8988T (cell line): ENCODE measurements at places on chromosomes 2 and 18.

DNA sequence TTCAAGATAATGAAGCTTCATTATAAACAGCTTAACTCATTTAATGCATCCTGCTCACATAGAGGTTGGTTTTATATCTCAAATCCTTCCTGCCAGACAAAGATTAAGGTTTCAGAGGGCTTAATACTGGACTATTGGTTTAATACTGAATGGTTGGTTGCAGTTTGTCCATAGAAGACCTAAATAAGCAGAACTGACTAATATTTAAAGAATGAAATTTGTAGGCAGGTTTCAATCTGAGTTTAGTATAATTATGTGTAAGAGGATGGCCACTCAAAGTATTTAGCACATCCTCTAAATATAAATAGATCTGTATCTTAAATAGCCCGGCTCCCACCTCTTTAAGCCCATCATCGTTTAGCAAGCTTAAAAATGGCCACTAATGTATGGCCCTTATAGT is 92.5 kb downstream of the EPB41L5 start:
- no peak for DNase-seq

- no peak for DNase-seq
Measured at GRCh38 chr2:20419007-20419576, 27.8 kb upstream of the RHOB start.

DNA sequence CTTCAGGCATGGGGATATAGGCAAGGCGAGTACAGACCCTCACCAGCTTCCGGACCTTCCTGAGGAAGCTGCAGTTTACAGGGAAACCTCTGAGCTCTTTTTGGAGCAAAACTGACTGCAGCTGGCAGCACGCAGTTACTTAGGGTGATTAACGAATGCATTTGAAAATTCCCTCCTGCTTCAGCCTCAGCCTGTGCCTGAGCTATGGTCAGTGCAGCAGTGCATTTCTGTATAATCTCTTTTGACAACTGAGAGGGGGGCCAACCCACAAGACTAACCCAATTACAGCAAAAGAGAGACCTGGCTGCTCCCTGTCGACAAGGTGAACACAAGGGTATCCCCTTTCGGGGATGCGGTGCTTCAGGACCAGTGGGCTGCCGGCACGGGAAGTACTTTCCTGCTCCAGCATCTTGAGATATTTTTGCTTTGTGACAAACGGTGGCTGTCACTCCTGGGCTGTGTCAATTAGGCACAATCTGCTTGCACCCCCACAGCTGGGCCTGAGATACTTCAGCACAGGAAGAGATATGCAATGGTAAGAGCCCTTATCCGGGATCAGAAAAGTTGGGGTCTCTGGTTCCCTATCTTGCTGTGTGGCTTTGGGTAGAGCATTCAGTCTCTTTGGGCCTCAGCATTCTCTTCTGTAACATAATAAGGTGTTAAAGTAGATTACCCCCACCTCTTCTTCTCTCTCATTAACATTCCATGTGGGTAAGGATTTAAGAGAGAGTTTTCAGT is 141.0 kb downstream of the TMEM17 start:
- no peak for DNase-seq

- no peak for DNase-seq
Measured at GRCh38 chr2:175872721-175873120, 129.3 kb downstream of the LNPK start.

GRCh38 chr2:108363908-108364225 is 13.9 kb upstream of the SULT1C4 start:
- DNase-seq = no peak

DNA sequence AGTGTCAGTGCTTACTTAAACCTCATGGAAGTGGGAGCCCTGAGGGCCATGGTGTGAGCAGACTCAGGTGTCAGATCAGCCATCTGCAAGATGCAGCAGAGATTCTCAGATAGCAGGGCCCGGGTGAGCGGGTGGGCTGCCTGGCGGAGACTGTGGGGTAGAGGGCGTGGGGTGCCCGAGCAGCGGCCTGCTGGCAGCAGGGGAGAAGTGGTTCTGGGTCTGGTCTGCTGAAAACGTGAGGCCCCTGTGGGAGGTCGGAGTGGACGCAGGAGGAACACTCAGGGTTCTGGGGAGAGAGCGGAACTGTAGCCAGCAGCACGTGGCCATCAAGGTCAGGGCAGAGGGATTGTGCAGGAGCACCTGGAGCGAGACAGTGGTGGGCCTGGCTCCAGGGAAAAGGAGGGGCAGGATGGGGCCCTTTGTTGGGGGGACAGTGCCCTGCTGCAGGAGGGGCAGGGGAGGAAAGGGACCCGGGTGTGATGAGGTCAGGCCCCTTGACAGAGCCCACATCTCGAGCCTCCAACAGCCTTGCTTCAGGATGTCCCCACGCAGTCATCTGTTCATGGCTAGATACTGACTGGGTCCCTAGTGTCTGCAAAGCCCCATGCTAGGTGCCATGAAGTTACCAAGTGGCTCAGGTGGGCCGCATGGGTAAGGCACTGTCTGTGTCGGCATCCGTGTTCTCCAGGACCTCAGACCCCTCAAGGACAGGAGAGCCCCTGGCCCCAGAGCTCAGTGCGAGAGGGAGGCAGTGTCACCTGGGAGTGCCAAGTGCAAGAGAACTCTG is 2.7 kb upstream of the ESPNL start:
- peak; percentile 24 for DNase-seq

- no peak for DNase-seq
Measured at GRCh38 chr2:177740700-177741099, 331.9 kb downstream of the PDE11A start.

- no peak for DNase-seq
Measured at GRCh38 chr2:46886268-46887027, 29.2 kb downstream of the MCFD2 start.

DNA sequence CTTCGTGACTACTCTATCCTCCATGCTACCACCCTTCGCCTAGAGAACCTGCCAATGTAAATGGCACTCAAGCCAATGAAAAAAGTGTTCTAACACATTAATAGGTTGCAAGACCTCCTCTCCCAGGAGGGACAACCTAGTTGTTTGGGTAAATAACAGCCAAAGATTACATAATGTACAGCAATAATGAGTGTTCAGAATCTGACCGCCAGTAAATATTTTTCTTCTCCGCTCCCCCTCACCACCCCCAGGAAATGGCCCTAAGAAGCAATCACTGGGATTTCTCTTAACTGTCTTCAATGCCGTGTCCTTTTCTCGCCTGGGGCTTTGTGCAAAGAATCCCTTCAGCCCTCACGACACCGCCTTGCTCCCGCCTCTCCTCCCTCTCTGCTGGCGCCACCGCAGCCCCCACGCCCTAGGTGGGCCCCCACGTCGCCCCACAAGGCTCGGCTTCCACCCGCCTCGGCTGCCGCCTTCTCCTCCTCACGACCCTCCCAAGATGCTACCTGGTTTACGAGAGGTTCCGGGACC is 458 bp downstream of the HYCC2 start:
- DNase-seq = no peak

DNA sequence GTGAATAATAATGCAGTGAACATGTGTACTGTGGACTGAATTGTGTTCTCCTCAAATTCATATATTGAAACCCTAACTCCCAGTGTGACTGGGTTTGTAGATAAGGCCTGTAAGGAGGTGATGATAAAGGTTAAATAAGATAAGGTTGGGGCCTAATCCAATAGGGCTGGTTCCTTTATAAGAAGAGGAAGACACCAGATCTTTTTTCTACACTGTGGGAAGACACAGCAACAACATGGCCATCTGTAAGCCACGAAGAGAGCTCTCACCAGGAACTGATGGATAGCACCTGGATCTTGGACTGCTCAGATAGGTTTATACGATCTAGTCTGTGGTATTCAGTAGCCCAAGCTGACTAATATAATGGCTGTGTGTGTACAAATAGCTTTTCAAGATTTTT is 66.8 kb downstream of the BMPR2 start:
- no peak for DNase-seq

- no peak for DNase-seq
Measured at GRCh38 chr2:171554991-171555615, 32.8 kb downstream of the CYBRD1 start.

GRCh38 chr2:102367331-102367971 is 11.9 kb downstream of the IL18R1 start:
- DNase-seq = no peak

- no peak for DNase-seq
Measured at GRCh38 chr18:5538544-5538943, 5.3 kb downstream of the EPB41L3 start.

- DNase-seq = no peak
Measured at GRCh38 chr2:8590938-8591337, 90.9 kb upstream of the ID2 start.

DNA sequence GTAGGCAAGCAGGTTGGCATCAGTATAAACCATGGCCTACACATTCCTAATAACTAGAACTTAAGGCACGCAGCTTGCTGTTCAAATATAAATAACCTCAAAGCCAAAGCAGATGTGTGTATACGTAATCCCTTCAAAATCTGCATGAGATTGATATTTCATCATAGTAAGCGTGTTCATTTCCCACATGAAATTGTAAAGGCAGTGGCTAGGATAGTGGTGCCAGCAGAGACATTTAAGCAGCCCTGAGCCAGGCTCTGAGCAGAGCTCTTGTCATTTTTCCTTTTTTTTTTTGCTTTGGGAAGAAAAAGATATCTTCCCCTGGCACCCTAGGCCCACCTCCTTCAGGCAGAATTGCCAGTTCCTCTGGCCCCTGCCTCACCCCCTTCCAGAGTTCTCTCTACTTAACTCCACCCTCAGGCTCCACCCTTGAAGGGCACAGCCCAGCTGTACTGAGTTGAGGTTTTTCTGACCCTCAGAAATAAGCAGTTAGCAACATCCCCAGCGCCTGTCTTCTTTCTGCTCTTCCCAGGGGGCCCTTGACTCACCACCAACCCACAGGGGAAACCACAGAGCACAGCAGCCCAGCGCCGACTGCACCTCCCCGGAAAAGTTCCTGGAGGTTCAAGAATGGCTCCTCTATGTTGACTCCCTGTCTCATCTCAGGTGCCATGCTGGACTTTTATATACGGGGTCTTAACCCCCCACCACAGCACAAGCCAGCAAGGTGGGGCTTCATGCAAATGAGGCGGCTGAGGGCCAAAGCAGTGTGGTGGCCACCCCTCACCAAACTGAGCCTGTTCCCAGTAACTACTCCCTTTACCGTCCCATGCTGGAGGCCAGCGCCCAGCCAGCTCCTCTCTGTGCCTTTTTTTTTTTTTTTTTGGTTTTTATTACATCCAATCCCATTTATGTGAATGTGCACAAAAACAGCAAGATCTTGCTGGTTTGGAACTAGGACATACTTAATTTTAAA is 84.7 kb downstream of the EHD3 start:
- DNase-seq = no peak

DNA sequence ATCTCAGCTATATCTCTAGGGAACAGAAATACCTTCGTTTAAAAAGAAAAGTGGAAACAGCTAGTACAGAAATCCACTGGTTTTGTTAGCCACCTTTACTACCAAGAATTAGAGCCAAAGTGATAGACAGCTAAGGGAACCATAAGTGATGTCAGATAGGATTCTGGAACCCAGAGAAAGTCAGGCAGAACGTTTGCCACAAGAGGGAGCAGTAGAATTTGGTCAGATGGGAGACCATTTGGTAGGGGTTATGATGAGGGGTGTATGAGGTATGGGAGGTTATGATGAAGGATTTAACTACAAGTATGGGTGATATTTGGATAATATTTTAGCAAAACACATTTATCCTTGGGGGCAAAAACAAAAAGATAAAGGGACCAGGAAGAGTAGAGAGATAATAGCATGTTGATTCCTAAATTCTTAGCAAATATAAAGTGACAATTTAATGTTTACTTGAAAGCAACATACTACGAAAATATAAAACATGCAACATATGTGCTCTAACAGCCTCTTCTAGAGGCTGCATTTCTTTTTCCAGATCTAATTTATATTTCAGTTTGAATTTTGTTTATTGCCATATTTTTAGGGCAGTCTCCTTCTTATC is 3.3 kb downstream of the SLC8A1 start:
- DNase-seq = no peak

GRCh38 chr2:105431367-105432043 is 32.7 kb upstream of the FHL2 start:
- DNase-seq = no peak

GRCh38 chr2:241111440-241111805 is 9.3 kb upstream of the MTERF4 start:
- no peak for DNase-seq

DNA sequence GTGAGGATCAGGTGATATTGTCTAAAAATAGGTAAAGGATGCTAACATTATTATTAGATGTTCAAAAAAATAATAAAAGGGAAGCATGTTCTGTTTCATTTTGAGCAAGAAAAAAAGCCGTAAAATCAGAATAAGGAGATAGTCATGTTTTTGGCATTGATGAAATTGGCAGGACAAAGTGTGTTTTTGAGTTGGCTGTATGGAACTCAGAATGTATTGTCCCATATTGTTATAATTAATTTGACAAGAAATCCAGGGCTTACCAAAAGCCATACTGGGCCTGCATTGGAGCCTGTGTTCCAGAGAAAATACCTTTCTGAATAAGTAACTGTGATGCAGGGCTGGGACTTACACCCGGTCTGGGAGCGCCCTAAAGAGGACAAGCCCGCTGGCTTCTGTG is 232.0 kb downstream of the AGAP1 start:
- no peak for DNase-seq

DNA sequence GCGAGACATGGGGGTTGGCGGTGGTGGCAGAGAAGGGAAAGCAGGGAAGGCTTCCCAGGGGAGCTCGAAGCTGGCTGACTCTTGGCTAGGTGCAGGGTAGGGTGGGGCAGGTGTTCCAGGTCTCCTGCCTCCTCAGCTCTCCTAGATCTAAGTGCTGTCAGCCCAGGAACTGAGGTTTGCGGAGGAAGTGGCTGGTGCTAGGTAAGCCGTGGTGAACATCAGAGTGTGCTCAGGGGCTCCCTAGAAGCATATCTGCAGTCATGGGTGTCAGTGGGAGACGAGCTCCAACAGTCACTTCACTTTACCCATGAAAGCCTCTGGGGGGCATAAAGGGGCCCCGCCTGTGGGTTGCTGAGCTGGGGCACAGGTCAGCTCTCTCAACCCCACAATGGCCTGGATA is 34.1 kb downstream of the ARHGEF4 start:
- no peak for DNase-seq

- DNase-seq = no peak
Measured at GRCh38 chr2:98541489-98541888, 66.8 kb downstream of the COA5 start.

DNA sequence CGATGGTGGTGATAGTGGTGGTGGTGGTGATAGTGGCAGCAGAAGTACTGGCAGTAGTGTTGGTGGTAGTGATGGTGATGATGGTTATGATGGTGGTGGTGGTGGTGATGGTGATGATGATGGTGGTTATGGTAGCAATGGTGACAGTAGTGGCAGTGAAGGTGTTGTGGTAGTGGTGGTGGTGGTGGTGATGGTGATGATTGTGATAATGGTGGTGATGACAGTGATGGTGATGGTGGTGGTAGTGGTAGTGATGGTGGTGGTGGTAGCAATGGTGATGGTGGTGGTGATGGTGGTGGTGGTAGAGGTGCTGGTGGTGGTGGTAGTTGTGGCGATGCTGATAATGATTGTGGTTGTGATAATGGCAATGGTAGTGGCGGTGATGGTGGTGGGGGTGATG is 126.5 kb downstream of the AFF3 start:
- no peak for DNase-seq

DNA sequence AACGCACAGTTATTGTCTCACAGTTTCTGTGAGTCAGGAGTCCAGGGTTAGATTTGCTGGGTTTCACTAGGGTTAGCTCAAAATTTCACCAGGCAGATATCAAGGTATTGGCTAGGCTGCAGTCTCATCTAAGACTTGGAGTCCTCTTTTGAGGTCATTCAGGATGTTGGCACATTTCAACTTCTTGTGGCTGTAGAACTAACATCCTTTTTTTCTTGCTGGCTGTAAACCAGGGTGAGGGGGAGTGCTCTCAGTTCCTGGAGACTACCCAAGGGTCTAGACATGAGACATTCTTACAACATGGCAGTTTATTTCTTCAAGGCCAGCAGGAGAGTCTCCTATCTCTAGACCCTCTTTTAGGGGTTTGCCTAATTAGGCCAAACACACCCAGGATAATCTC is 12.8 kb upstream of the CAVIN2 start:
- DNase-seq = no peak
